Smooth muscle cell of trachea (primary cell): ENCODE measurements at places on chromosomes 12 and 14. TPM values are rescaled to one million over a fixed set of nuclear protein-coding genes. Genes with fewer than 3 reads are reported as not detected.

The PPP4R4 gene
- total RNA-seq: 0.44 and 2.8 TPM in 2 replicates

The SLC10A1 gene
- not detected in 2 replicates for total RNA-seq

The ADCY4 gene
- total RNA-seq: 9.6 and 11.7 TPM in 2 replicates

The RASSF8 gene
- 50.2 and 54.9 TPM in 2 replicates for total RNA-seq

The C12orf56 gene
- total RNA-seq: 1.9 and 2.0 TPM in 2 replicates

The FBXW8 gene
- total RNA-seq: 20.9 and 27.1 TPM in 2 replicates

The SIX4 gene
- total RNA-seq: 16.0 and 24.8 TPM in 2 replicates

The CALCOCO1 gene
- total RNA-seq: 105 and 211 TPM in 2 replicates

The TTC9 gene
- total RNA-seq: 0.15 and 0.17 TPM in 2 replicates

The TCL1B gene
- total RNA-seq: not detected in 2 replicates

The PABPN1 gene
- 76.5 and 86.2 TPM in 2 replicates for total RNA-seq

The CLEC1B gene
- not detected in 2 replicates for total RNA-seq

The LETMD1 gene
- total RNA-seq: 54.3 and 65.2 TPM in 2 replicates

The CPM gene
- 50.4 and 91.2 TPM in 2 replicates for total RNA-seq

The RIPK3 gene
- 2.9 and 6.8 TPM in 2 replicates for total RNA-seq

The ATP2B1 gene
- total RNA-seq: 68.0 and 81.7 TPM in 2 replicates

The STYK1 gene
- 0.50 TPM in 1 of 2 replicates, not detected in the other for total RNA-seq

The OR6C2 gene
- total RNA-seq: not detected in 2 replicates

The TOMM20L gene
- not detected in 2 replicates for total RNA-seq

The KLRB1 gene
- not detected in 2 replicates for total RNA-seq

The ALG10B gene
- total RNA-seq: 2.3 and 6.0 TPM in 2 replicates

The ZBTB42 gene
- total RNA-seq: 3.2 and 5.6 TPM in 2 replicates

The FOXM1 gene
- total RNA-seq: 2.8 and 22.5 TPM in 2 replicates

The TAS2R19 gene
- 4.5 and 9.6 TPM in 2 replicates for total RNA-seq

The POTEM gene
- total RNA-seq: not detected in 2 replicates

The FOXN4 gene
- total RNA-seq: not detected in 2 replicates

The IAPP gene
- not detected in 2 replicates for total RNA-seq
